ENCODE measurements at places on chromosomes 3 and 15.

DNA sequence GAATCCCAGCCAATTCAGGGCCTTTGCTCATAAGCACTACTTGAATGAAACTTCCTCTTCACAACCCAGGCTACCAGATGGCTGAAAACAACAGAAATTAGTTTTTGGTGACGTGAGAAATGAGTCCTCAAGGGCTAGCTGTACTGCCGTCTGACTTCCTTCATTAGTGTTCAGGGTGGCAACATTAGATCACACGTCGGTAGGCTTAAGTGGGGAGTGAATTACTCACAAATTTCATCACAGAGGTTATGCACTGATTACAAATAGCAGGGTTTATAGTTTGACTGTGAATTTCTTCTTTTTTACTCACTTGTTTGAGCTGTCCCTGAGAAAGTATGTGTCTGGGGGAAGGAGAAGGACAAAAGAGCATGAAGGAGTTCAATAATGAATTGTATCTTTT, 397.2 kb downstream of the GAP43 start:
- DNase-seq, result no peak

DNA sequence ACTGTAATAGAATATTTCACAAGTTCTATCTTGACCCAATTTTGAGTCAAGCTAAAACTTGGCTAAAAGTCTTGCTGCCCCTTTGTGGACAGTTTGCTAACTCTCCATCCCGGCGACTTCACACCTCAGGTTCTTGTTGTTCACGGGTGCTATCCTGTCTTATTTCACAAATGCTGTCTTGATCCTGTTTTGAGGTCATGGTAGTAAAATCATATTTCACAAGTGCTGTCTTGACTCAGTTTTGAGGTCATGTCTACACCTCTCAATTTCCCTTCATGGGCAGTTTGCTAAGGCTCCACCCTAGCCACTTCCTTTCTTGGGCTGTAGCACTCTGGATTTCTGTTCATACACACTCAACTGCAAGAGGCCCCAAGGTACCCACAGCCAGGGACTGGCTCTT, 45.0 kb upstream of the GK5 start:
- DNase-seq, result no peak

DNA sequence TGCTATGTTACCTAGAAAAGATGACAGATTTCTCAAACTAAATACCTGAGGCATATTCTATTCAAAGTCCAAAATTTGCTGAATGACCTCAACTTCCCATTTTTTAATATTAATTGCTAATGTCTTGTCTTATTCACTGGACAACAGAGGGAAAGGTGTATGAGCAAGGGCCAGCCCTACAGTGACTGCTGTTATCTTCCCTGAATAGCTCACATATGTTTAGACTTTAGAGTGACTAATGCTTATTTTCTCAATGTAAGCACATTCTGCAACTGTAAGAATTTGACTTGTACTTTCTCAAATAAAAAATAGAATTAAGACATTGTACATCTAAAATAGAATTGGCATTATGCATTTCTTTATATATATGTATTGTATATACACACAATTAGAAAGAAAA, 26.5 kb upstream of the AADACL2 start:
- no peak for DNase-seq

DNA sequence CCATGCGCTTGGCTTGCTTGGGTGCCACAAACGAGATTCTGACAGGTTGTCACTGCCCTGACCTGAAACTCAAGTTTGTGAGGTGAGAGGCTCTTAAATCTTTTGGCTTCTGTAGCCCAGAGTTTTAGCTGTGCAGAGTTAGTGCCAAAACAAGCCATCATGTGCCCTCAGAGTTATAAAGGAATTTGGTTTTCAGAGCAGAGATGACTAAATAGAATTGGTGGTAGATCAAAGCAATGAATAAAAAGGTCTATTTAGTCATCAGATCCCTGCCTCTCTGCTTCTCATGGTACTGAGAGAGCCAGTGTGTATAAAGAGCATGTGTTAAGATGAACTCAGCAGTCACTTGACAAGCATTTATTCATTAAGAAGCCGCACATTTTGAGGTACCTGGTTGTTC, 207.5 kb upstream of the DPH6 start:
- no peak for DNase-seq

DNA sequence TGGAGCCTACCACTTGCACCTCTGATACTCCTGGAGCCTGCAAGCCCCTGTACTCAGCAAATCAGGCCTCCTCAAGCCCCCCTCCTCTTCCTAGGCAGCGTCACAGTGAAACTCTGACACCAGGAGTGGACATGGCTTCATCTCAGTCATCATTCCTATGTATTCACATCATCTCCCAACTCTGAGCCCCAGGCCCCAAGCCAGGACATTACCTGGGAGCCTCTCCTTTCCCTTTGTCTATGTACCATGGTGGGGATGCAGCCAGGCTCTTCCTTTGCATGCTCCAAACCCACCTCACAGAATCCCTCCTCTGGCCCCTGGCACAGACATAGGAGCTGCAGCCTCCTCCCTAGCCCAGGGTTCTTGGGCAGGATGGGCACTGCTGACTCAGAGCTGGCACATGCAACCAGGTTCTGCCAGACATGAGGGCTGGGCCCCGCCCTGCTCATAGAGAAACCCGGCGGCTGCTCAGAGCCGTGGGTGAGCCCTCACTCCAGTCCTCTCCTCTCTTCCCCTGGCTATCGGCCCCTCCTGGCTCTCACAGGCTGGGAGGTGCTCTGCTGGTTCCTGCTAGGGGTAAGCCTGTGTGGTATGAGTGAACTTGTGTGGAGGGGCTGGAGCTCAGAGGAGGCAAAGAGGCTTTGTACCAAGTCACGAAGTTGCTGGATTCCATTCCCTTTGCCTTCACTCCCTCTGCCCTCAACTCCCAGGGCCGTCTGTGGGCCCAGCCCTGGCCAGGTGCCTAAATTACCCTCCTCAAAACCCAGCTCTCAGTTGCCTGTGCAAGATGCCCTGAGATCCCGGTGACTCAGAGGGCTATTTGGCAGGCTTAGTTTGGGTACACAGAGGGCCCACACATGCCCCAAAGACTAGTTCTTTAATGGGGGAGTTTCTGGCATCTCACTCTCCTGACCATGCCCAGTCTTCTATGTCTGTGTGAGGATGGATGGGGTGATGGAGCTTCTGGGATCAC, 1.9 kb upstream of the PLCD1 start:
- DNase-seq, result no peak

Data from lung microvascular endothelial cell (primary cell).